ENCODE measurements at places on chromosomes 3 and 15. TPM values are rescaled to one million over a fixed set of nuclear protein-coding genes. Genes with fewer than 3 reads are reported as not detected.

DNA sequence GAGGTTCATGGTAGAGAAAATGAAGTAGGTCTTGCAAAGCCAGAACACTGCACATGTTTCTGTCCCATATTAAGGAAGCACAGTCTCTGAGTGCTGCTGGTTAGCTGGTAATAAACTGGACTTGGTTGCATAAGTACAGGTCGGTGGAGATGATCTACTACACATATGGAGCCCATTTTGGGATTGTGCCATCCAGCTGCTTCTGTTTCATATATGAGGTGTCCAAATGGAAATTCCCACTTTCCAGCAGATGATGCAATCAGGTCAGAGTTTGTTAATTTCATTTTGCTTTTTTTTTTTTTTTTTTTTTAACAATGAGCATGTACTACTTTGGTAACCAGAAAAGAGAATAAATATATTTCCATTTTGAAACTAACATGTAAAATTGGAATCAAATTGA lies 122.6 kb downstream of the SATB1 start:
- no peak for DNase-seq

DNA sequence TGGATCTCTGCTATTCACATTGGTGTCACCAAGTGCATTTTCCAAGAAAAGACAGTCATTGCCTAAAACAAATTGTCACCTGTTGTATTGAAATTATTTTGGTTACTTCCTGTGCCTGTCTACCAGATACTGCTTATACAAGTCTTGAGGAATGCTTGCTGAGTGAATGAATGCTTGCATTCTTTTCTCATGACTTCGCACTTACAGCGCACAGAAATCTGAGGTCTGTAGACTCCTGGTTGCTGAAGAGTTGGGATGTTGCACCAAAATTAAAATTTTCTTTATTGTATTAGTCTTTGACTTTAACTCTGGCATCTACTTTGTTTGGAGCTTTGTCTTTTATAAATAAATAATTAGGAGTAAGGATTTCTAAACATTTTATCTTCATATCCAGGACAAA lies 28.4 kb downstream of the SH3GL3 start:
- DNase-seq = no peak

- DNase-seq = no peak
These were observed 568.3 kb downstream of the AGBL1 start for GRCh38 chr15:86647810-86648440.

DNA sequence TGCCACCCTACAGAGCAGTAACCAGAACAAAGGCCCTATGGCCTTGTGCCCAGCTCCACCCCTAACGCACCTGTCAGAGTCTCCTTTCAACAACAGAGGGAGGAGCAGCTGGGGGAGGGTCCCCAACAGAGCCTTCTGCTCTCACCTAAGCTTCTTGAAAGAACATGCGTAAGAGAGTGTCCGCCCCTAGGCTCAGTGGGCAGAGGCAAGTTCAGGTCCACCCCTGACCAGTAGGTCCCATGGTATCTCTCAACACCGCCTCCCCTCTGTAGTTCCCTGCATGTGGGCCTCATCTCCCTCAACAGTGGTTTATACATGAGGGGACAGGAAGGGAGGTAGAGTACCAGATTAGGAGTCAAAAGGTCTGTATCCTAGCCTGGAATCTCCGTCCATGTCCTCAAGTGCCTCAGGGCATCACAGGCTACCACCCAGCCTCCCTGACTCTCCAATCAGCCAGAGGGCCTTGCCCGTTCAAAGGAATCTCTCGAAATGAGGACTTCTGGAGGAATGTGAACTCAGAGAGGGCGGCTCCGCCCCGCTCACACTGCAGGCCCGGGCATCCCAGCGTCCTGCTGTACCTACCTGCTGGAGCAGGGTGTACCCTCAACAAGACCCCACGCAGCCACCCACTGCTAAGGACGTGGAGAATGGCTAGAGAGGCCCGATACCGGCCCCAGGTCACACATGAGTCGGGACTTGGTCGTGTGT lies 680 bp downstream of the POC1A start:
- no peak for DNase-seq

- DNase-seq = peak; percentile 29
These were observed 105.4 kb upstream of the ANKRD28 start for GRCh38 chr3:15903164-15903563.

- no peak for DNase-seq
These were observed 231.9 kb upstream of the TBC1D5 start for GRCh38 chr3:17974206-17974841.

DNA sequence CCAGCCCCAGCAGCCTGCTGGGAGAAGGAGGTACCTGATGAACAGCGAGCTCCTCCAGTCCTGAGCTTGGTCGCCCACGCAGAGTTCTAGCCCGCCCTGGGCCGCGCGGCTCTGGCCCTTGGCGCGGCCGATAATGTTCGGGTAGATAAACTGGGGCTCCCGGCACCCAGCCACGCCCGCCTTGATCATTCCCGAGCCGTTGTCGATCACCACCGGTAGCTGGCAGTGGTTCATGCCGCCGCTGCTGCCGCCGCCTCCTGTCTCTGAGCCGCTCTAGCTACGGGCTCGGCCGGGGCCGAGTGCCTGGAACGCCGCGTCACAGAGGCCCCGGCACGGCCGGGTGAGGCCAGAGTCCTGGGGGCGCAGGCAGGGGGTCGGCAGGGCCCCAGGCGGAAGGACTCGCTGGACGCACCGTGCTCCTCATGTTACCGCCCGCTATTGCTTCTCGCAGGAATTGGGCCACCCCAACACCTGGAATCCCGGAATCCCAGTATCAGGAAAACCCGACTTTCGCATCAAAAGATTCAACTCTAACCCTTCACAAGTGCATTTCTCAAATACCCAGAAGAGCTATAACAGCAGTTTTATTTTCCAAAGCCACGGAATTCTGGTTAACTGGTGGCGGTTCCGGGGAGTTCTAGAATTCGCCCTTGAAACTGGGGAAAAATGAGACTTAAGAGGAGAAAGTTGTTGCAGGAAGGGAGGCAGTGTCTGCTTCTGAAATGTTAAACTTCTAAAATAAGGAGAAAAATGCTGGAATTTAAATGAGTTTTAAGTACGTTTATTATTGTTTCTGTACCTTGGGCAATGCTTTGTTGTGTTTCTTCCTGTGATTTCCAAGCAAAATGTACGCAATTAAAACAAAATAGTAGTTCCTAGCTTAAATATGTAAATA lies at the start of gene ACTRT3:
ACTRT3 (minus strand) TSS at position 275 of the 895 bp plus-strand sequence; CDS start at position 234, 41 bp downstream.
- DNase-seq = peak; percentile 92

- DNase-seq = no peak
These were observed 181.1 kb downstream of the GBE1 start for GRCh38 chr3:81580355-81580754.

DNA sequence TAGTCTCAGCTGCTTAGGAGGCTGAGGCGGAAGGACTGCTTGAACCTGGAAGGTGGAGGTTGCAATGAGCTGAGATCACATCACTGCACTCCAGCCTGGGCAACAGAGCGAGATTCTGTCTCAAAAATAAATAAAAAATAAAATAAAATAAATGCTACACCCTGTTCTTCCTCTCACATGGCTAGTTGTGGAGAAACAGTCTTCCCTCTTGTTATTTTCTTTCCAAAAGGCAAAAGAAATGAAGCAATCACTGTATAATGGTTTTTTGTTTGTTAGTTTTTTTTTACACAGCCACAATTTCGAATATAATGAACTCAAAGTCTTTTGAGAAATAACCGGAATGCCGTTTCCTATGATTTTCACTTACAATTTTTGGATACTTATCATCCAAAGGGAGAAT lies 4.9 kb upstream of the FRMD4B start:
- no peak for DNase-seq

DNA sequence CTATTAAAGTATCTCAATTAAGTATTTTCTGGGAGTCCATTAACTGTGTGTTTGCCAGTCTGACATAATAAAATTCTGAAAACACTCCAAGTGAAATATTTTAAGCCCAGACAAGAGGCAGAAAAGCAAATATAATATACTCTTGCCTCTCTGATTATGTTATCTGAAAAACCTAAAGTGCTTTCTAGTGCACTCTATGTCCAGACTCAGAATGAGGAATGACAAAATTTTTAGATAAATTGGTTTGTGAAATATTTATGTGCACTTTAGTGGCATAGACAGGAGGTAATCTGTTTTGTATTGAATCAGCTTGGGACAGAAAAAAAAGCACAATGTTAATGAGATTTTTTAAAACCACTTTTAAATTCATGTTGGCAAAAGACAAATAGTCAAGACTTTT lies 508.2 kb upstream of the SUCLG2 start:
- DNase-seq = no peak

DNA sequence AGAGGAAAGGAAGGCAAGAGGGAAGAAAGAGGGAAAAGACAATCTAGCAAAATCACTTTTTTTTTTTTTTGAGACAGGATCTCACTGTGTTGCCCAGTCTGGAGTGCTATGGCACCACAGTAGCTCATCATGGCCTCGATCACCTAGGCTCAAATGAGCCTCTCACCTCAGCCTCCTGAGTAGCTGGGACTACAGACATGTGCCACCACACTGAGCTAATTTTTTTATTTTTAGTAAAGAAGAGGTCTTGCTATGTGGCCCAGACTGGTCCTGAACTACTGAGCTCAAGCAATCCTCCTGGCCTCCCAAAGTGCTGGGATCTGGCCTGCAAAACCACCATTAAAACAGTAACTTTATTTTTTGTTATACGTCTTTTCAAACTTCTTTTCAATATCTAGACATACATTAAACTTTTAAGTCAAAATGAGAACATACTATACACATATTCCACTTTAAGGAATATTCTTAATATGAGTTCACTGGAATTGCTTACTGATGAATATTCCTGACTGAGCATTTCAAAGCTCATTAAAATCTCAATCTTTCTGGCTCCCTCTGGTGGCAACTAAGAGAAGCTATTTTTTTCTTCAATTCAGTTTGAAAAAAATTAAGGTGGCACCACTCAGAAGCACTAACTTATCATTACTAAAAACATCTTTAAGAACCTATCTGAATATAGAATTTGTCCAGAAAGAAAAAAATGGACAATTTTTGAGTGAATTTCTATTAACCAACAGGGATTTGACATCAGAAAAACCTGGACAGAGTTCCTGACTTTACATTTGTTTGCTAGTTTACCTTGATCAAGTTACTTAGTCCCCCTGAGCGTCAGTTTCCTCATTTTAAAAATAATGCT lies 40.9 kb downstream of the UACA start:
- no peak for DNase-seq

DNA sequence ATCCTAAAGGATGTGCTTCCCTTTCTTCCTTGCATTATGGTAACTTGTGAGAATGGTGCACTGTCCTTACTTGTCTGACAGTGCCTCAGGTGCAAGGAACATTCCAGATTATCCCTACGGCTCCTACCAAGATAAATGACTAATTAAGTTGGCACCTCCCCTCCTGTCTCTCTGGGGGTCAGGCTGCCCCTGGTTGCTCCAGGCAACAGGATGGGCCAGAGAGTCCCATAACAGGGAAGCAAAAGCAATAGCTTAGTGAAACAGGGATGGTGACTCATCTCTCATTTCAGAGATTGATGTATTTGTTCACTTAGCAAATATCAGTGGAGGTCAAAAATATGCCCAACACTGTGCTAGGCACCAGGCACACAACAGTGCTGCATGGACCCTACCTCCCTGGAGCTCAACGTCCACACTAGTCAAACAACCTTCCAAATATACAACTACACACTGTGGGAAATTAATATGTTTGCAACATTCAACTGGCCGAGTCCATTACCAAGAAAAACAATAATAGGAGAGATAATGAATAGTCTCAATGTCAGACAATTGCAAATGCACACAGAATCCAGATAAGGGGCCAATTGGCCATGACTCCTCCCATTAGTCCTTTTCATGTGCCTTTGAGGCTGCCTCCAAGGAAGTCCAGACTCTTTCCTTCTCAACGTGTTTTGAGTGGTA lies 249.0 kb downstream of the TLE3 start:
- DNase-seq = no peak

DNA sequence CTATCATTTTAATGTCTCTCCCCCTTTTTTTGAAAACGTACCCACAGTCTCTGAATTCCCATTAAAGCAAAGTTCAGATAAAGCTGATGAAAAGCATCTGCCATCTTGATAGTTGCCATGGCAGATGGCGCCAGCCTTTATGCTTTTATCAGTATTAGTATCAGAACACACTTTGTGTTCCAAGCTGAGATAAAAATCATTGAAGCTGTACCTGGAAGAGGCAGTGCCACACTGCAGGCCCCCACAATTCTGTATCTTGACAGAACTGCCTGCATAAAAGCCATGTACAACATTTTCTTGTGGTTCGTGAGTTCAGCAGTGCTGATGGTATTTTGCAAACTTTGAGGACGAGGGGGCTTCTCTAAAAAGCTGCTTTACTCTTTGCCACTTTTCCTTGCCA lies 311.7 kb downstream of the SATB1 start:
- no peak for DNase-seq

DNA sequence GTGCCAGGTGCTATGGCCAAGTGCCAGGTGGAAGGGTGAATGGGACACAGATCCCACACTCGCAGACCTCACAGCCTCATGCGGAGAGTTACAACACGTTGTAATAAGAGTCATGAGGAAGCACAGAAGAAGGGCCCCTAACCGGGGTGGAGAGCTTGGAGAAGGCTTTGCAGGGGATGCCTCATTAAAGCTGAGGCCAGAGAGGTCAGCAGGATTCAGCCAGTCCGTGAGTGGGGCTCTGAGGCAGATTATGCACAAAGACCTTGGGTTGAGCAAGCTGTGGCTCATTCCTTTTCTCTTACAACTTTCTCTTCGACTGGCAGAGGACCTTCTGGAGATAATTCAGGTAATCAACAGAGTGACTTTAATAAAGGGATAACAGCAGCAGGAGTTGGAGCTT lies 65.3 kb upstream of the SNRK start:
- no peak for DNase-seq

- DNase-seq = no peak
These were observed 67.2 kb downstream of the UMPS start for GRCh38 chr3:124797426-124797945.

DNA sequence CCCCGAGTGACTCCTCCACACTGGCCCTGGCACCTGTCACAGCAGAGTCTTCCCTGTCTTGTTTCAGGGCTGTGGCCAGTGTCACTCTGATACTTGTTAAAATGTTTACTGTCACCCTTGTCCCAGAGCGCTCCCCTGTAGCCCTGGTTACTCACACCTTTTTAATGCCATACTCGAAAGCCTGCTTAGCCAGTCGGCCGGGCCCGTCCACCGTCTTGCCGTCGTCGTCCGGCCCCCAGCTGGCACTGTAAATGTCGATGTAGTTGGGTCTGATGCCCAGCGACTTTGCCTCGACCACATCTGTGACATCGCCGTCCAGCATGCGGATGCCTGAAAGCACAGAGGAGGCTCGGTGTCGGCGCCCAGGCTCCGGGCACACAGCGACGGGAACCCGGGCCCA lies 91.3 kb downstream of the PCSK6 start:
- peak; percentile 80 for DNase-seq

DNA sequence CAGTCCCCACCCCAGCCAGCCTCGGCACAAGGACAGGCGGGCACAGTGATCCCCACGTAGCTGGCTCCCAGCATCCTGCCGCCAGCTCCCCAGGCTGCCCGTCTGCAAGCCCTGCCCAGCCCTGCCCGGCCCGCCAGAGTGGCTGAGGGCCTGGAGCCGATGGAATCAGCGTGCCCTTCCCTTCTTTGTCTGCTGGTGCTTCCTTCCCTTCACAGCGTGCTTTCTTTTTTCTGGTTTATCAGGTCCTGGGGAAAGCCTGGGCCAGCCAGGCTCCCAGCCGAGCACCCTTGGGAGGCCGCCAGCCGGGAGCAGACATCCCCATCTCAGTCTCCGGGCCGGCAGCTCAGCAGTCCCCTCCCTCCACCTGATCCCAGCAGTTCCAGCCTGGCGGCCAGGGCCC lies 54.7 kb upstream of the SMAD6 start:
- DNase-seq = no peak

Gene ZNF620
- 0.51 TPM for total RNA-seq

Gene ROPN1
- total RNA-seq = not detected

Gene CHRNA3
- total RNA-seq = 0.36 TPM

Gene MESP1
- total RNA-seq = 1.7 TPM

Gene CADPS
- 6.9 TPM for total RNA-seq

Gene DUSP7
- 54.6 TPM for total RNA-seq

Gene PIF1
- total RNA-seq = 2.1 TPM

Gene ANKRD28
- total RNA-seq = 38.6 TPM

Gene PLA2G4E
- 52.9 TPM for total RNA-seq

Gene SLC6A1
- total RNA-seq = not detected

Measured in lower leg skin (tissue), 4 donors.